ENCODE measurements at places on chromosomes 6 and 20. TPM values are rescaled to one million over a fixed set of nuclear protein-coding genes. Genes with fewer than 3 reads are reported as not detected.

Gene LY6G6C
- total RNA-seq: not detected

Gene MUC21
- total RNA-seq: not detected

Gene ISM1
- total RNA-seq: 2.6 TPM

Gene PNISR
- total RNA-seq: 43.9 TPM

Gene HLA-F
- 35.3 TPM for total RNA-seq

Gene LPA
- total RNA-seq: not detected

Gene HAO1
- total RNA-seq: not detected

Gene CRISP3
- total RNA-seq: not detected

Gene TCF21
- total RNA-seq: not detected

Gene ECT2L
- not detected for total RNA-seq

Gene KCNQ5
- total RNA-seq: 6.4 TPM

Gene TP53TG5
- not detected for total RNA-seq

Gene RHAG
- total RNA-seq: not detected

Gene LY6G6D
- total RNA-seq: not detected

Gene ATG5
- 37.1 TPM for total RNA-seq

Gene PPT2
- 14.0 TPM for total RNA-seq

Gene PROCR
- 87.8 TPM for total RNA-seq

Gene CD24
- 251 TPM for total RNA-seq

Gene UST
- 13.3 TPM for total RNA-seq

Gene OTOR
- not detected for total RNA-seq

Gene CFAP206
- total RNA-seq: 0.17 TPM

Gene NDRG3
- 30.4 TPM for total RNA-seq

Gene B3GAT2
- not detected for total RNA-seq

Gene TAP1
- 79.2 TPM for total RNA-seq

Gene CAGE1
- 0.07 TPM for total RNA-seq

Gene HACE1
- total RNA-seq: 9.2 TPM

Gene SSR1
- 142 TPM for total RNA-seq

Gene SCAF8
- 33.8 TPM for total RNA-seq
